ENCODE measurements at places on chromosomes 6 and 20.

- DNase-seq: no peak
Observed at GRCh38 chr6:119627908-119628669, 278.5 kb upstream of the MAN1A1 start.

DNA sequence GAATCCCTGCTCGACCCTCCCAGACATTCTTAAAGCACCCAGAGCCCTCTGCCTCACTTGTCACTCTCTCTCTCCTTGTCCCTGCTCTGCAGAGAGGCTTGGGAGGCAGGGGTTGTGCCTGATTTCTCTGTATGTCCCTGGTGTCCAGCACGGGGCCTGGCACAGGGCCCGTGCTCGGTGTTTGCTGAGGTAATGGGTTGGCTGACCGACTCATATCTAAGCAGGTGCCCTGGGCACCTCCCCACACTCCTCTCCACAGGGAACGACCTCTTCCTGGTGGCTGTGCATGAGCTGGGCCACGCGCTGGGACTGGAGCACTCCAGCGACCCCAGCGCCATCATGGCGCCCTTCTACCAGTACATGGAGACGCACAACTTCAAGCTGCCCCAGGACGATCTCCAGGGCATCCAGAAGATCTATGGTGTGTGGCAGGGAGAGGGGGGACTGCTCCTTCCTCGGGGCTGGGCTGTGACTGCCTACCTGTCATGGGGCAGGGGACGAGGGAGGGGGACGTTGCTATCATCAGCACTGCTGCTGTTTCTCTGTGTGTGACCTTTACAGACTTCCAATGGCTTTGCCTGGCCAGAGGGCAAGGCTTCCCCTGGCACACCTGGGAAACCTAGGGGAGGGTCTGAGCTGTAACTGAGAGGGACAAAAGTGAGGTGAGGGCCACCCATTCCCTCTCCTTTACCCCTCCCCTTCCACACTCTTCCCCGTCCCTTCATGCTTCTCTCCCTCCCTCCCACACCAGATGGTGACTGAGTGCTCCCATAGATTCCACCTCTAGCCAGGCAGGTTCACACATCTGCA lies 14.2 kb downstream of the MMP24OS start:
- DNase-seq: no peak

DNA sequence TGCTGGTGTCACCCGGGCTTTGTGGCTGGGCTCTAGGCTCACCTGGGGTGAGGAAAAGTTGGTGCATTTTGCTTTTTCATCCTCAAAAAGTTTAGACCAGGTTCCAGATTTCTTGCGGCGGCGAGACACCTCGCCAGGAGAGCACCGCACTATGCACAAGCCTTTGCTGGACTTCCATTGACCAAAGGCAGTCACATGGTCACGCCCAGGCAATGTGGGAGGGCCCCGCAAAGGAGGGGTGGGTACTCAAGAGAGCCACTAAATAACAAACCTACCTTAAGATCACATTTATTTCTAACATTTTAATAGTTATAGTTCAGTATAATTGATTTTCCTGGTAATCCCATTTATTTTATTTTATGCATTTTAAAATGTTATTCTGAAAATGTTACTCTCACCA lies 3.0 kb upstream of the KIF16B start:
- DNase-seq: no peak

GRCh38 chr20:54267483-54268003 lies 59.7 kb downstream of the PFDN4 start:
- no peak for DNase-seq

- DNase-seq: no peak
Observed at GRCh38 chr20:1622450-1622849, 2.6 kb upstream of the SIRPB1 start.

GRCh38 chr6:111610548-111611172 lies 5.0 kb upstream of the TRAF3IP2 start:
- no peak for DNase-seq

DNA sequence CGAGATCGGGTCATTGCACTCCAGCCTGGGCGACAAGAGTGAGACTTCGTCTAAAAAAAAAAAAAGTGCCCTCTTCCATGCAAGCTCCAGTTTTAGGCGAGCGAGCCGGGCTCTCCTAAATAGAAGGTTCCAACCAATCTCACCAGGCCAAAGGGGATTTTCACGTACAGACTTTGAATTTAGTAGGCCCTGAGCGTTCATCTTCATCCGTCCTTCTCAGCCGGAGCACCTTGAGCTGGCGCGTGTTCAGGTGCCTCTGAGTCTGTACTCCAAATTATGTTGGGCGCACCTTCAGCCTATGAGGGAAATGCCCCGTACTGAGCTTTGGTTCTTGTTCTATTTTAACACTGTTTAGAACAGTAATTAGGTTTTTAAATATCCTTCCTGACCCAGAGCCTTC lies 817 bp upstream of the TAP2 start:
- DNase-seq: no peak

- no peak for DNase-seq
Observed at GRCh38 chr6:5942591-5942990, 64.1 kb downstream of the NRN1 start.

DNA sequence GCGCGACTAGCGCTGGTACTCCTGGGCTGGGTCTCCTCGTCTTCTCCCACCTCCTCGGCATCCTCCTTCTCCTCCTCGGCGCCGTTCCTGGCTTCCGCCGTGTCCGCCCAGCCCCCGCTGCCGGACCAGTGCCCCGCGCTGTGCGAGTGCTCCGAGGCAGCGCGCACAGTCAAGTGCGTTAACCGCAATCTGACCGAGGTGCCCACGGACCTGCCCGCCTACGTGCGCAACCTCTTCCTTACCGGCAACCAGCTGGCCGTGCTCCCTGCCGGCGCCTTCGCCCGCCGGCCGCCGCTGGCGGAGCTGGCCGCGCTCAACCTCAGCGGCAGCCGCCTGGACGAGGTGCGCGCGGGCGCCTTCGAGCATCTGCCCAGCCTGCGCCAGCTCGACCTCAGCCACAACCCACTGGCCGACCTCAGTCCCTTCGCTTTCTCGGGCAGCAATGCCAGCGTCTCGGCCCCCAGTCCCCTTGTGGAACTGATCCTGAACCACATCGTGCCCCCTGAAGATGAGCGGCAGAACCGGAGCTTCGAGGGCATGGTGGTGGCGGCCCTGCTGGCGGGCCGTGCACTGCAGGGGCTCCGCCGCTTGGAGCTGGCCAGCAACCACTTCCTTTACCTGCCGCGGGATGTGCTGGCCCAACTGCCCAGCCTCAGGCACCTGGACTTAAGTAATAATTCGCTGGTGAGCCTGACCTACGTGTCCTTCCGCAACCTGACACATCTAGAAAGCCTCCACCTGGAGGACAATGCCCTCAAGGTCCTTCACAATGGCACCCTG lies 1.6 kb downstream of the TPBG start:
- no peak for DNase-seq

DNA sequence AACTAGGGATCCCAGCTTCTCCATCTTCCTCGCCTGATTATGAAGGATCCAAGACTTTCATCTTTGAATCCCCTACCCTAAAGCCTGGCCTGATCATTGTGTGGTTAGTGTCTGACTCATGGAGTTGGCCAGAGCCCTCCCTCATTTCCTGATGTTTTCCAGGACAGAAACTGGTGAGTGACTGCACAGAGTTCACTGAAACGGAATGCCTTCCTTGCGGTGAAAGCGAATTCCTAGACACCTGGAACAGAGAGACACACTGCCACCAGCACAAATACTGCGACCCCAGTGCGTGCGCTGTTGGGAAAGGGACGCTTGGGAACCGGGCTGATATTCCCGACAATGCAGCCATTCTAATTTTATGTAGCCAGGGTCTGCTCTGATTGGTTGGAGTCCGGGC lies 4.0 kb downstream of the CD40 start:
- DNase-seq: no peak

- no peak for DNase-seq
Observed at GRCh38 chr20:11965602-11966001, 47.9 kb downstream of the BTBD3 start.

DNA sequence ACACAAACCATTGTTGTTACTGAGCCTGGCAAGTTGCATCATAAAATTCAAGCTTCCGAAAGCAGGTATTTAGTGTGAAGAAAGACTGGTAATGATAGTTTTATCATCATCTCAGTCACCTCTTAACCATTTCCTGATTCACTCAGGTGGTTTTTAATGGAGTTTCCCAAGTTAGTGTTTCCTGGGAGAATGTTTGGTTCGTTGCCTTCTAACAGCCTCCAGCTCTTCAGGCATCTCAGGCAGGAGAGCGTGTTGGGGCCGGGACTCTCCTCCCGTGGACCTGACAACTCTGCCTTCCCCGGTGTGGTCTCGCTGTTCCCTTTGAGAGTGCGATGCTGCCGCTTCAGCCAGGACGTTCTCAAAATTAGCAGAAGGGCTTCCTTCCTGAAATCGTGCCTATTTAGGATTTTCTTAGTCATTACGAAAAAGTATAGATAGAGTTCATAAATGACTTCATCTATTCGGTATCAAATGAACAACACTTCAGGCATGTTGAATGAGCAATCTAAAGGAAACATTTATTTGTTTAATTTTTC lies 105.0 kb upstream of the QKI start:
- DNase-seq: no peak

GRCh38 chr6:35668744-35669450 lies 19.8 kb downstream of the FKBP5 start:
- no peak for DNase-seq

GRCh38 chr6:106745824-106746582 lies 116.6 kb downstream of the QRSL1 start:
- no peak for DNase-seq

DNA sequence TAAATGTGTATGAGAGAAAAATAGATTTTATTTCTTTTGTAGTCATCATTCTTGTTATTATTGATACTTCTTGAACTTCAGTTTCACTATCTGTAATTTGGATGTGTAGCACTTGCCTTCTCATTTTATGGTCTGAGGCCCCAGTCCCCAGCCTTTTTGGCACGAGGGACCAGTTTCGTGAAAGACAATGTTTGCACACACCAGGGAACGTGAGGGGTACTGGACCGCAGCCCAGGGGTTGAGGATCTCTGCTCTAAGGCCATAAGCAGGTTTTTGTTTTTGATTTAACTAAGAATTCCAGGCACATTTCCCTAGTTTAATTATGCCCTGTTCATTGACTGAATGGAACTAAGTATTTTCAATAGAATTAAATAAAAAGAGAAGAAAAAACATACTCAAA lies 261.5 kb downstream of the BMP2 start:
- no peak for DNase-seq

- DNase-seq: no peak
Observed at GRCh38 chr20:7798176-7798575, 142.1 kb downstream of the HAO1 start.

DNA sequence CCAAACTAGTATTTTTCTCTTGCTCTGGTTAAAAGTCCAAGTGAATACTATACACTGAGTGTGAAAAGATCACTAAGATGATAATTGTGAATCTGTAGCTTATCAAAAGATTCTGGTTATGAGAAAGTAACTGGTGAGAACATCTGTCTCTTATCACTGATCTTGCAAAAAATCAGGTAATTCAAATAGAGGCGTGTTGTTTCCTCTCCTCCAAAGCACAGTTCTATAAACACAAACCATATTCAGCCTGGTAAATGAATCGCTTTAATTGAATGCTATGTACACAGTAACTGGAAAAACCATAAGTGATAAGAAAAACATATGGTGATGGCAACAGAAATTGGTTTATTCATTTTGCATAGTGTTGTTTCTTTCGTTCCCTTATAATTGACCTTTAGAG lies 161.0 kb downstream of the RALGAPA2 start:
- DNase-seq: no peak

GRCh38 chr6:74259981-74260380 lies 564.0 kb downstream of the CD109 start:
- DNase-seq: no peak

- DNase-seq: no peak
Observed at GRCh38 chr6:1832844-1833787, 223.4 kb downstream of the FOXC1 start.

DNA sequence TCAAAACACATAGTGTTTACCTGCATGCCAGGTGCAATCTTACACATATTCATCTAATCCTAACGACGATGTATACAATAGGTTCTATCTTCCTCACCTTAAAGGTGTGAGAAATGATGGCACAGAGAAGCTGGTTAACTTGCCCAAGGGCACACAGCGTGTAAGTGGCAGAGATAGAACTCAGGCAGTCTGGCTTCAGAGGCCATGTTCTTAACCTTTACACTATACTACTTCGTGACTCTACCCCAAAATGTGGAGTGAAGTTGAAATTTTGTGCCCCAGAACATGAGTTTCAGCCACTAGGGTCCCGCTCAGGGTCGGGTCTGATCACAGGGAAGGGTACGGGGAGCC lies 584 bp downstream of the VPS52 start:
- DNase-seq: no peak

- no peak for DNase-seq
Observed at GRCh38 chr6:45697605-45698004, 318.1 kb downstream of the CLIC5 start.

GRCh38 chr20:63648190-63648589 lies 5.0 kb downstream of the STMN3 start:
- no peak for DNase-seq

GRCh38 chr6:31966997-31967925 lies 4.7 kb downstream of the DXO start:
- no peak for DNase-seq

GRCh38 chr6:109722564-109723254 lies 31.6 kb downstream of the FIG4 start:
- no peak for DNase-seq

DNA sequence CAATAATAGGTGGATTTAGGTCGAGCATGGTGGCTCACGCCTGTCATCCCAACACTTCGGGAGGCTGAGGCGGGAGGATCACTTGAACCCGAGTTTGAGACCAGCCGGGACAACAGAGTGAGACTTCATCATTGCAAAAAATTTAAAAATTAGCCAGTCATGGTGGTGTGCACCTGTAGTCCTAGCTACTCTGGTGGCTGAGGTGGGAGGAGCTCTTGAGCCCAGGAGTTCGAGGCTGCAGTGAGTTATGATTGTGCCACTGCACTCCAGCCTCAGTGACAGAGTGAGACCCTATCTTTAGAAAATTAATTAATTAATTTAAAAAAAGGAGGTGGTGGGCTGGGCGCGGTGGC lies 13.4 kb upstream of the C20orf203 start:
- DNase-seq: no peak

DNA sequence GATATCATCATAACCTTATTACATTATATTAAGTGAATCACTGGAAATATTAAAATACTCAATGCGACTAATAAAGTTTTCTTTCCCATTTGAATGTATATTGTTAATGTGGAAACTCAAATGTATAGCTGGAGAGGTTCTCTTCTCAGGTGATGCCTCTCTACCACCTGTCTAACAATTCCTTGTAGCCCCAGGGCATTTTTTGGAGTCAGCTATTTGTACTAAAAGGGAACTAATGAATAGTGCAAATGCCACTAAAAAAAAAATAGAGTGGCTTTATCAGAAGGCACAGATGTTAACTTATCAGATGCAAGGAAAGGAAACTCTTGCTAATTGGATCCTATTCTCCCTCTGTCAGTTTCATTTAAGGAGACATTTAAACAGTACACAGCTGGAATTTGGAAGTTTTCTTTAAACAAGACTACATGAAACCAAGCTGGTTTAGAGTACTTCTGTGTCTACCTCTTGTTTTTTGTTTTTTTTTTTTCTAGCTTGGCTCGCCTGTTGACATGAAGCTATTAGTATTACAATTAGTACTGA lies 897.0 kb upstream of the SLC35B3 start:
- no peak for DNase-seq

GRCh38 chr6:27209659-27210269 lies 37.7 kb upstream of the PRSS16 start:
- no peak for DNase-seq
